Occipital lobe (tissue), 3 donors: ENCODE measurements at places on chromosomes 11 and 22.

DNA sequence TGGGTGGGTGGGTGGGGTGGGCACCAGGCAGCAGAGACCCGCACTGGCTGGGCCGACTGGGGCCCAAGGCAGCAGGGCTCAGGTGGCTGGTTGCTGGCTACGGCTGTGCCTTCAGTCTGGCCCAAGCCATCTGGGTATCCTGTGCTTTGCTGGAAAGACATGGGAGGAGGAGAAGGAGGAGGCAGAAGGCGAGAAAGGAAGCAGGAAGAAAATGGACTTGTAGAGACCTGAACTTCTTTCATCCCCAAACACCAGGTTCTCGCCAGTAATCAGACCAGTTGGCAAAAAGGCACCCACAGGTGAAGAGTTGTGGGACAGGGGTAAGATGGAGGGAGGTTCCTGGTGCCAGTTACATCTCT is 78.8 kb downstream of the IGLL1 start:
- DNase-seq: no peak

- DNase-seq: no peak
These were observed 97.0 kb downstream of the BRD1 start for GRCh38 chr22:49730656-49731055.

DNA sequence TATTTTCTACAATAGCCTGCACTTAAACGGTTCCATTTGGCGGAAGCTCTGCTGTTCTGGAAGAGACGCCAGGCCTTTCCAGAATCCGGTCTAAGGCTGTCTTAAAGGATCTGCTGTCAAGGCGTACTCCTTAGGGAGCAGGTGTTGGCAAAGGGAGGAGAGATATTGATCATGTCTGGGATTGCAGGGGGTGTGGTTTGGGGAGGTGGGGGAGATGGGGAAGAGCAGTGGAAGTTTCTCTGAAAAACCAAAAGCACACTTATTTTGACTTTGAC is 22.5 kb upstream of the WNT11 start:
- DNase-seq: no peak

DNA sequence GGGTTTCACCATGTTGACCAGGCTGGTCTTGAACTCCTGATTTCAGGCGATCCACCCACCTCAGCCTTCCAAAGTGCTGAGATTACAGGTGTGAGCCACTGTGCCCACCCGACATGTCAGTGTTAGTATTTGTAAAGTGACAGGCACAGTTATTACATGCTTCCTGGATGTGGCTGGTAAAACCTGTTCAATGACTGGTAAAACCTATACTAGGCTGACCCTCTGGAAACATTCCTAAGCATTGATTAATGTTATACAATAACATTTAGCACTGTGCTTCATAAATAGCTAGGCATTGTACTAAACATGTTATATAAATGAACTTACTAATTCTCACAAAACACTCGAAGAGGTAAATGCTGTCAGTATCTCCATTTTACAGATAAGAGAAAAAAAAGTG is 20.9 kb upstream of the JHY start:
- DNase-seq: no peak

GRCh38 chr11:15071556-15072255 is 1.7 kb upstream of the CALCB start:
- DNase-seq: no peak

DNA sequence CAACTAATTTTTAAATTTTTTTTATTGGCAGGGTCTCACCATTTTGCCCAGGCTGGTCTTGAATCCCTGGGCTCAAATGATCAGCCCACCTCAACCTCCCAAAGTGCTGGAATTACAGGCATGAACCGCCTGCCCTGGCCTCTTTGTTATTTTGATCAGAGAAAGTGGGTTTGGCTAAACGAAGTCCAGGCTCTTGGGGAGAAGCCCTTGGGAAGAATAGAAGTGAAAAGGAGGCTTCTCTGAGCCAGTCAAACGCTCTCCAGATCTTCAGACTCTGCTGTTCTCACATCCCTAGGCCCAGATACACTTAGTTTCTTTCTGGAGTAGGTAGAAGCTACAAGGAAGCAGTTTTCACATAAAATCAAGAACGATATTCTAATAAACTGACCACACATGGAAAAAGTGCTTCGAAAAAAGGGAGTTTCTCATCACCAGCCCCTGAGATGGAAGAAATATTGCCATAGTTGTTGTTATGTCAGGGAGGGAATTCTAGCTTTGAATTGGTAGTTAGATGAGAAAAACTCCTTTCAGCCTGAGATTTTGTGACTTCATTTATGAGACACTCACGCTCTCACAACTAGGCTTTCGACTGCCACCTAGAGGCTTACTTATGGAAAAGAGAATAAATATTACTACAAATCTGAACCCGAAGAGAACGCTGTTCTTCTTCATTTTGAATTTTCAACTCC is 41.7 kb upstream of the AQP11 start:
- DNase-seq: no peak

DNA sequence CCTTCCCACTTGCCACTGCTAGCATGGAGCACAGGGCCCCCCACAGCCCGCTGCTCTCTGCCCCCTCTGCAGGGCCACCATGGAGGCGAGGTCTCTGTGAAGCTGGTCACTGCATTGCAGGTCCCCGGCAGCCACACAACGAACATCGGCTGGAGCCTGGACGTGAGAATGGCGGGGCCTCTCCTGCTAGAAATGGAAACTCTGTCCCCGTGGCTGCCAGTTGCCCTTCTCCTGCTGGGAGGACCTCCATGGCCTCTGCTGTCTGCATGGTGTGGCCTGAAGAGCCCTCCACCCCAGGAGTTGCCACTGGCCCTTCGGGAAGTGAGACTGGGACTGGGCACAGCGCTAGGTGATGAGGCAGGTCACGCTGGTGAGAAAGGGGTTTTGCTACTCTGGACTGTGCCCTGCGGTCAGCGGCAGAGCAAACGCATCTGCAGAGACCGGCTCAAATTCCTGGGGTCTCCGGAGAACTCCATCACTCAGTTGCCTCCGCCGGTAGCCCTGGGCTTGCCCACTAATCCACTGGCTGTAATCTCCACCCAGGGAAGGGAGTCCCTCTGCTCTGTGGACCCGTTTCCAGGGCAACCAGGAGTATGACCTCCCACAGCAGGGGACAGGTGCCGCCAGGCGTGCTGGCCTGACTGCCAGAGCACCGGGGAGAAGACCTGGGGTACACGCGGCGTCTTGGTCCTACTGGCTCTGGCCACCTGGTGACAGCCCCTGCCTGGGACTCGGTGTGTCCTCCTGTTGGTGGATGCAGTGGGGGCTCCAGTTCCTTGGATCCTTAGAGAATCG is 806.3 kb downstream of the BRD1 start:
- DNase-seq: no peak

GRCh38 chr11:34855754-34856095 is 60.5 kb downstream of the APIP start:
- DNase-seq: no peak

- DNase-seq: no peak
These were observed 59.2 kb upstream of the USP47 start for GRCh38 chr11:11782532-11783110.

GRCh38 chr11:57294225-57295131 is 30.3 kb downstream of the TNKS1BP1 start:
- DNase-seq: no peak

DNA sequence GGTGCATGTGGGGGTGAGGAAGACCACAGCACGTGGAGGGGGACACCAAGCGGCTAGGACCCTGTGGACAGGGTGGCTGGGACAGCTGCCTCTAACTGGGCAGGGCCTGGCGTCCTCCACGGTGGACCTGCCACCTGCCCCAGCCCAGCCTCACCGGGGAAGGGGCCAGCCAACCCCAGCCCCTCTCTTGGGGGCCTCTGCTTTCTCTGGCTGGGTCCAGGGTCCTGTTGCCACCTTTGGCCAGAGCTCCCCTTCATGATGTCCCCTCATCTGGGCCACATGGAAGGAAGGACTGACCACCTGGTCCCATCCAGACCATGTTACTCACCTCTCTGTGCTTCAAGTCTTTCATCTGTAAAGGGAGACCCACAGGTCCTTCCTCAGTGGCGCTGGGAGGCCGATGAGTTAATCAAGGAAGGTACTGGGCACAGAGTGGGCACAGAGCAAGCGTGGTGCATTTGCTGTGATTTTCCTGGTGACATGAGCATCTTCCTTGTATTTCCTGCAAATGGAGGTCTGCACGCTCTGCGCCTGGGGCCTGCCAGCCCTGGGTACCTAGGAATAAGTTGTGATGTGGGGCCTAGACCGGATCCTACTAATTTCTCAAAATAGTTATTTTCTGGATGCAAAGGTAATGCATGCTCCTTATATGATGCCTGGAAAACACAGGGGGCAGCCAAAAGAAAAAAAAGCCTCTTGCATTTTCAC is 538.4 kb downstream of the TBC1D22A start:
- DNase-seq: no peak

- no peak for DNase-seq
These were observed 7.6 kb downstream of the DLG2 start for GRCh38 chr11:85619499-85619898.

GRCh38 chr11:108790501-108791299 is 125.8 kb downstream of the DDX10 start:
- DNase-seq: no peak

GRCh38 chr11:132062541-132062940 is 692.1 kb downstream of the NTM start:
- DNase-seq: no peak

- no peak for DNase-seq
These were observed 727.3 kb downstream of the LRRC4C start for GRCh38 chr11:40732132-40732531.

DNA sequence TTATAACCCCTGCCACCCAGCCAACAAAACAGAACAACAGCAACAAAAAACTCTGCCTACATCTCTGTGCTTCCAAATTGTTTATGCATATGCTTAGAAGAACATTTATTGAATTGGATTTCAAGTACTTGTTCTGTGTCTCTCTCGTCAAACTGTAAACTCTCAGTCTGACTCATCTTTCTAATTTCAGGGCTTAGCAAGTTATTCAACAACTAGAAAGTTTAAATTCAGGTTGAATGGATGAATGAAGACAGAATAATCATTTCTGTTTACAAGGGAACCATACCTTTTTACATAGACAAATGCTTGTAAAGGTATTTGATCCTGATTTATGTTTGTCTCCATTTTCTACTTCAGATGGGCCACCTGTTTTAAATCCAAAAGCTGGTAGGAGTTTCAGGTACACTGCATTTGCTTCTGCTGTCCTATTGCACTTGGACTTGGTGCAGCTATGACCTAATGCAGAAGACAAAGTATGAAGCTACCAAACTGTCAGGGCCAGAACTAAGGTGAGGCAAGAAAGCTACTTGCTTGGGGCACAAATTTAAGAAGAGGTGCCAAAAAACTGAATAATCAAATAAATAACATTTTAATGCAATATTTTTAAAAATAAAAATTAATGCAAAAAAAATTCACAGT is 1.6 kb upstream of the FBXO3 start:
- no peak for DNase-seq

GRCh38 chr11:76317296-76317695 is 63.6 kb downstream of the THAP12 start:
- no peak for DNase-seq

GRCh38 chr11:75135021-75135650 is 15.8 kb upstream of the SLCO2B1 start:
- DNase-seq: no peak

- DNase-seq: no peak
These were observed 166.1 kb upstream of the MTNR1B start for GRCh38 chr11:92803391-92803790.

- no peak for DNase-seq
These were observed 46.8 kb downstream of the BRSK2 start for GRCh38 chr11:1436468-1437039.

DNA sequence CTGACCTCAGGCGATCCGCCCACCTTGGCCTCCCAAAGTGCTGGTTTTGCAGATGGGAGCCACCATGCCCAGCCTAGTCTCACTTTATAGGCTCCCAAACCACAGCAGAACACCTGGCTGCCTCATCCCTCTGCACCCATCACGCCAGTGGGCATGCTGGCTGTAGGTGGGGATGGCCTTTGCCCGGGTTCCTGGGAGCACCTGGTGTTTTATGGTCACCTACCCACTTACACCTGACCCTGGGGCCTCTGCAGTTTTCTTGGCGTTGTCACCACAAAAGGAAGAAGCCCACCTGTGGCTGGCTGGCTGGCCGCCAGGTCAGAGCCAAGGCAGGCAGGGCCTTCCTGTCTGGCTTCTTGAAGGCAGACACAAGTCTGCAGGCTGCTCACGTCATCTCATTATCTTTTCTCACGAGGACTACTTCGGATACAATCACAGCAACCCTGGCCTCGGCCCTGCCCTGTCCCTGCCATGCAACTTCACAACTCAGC is 8.2 kb downstream of the RRP7A start:
- DNase-seq: no peak

DNA sequence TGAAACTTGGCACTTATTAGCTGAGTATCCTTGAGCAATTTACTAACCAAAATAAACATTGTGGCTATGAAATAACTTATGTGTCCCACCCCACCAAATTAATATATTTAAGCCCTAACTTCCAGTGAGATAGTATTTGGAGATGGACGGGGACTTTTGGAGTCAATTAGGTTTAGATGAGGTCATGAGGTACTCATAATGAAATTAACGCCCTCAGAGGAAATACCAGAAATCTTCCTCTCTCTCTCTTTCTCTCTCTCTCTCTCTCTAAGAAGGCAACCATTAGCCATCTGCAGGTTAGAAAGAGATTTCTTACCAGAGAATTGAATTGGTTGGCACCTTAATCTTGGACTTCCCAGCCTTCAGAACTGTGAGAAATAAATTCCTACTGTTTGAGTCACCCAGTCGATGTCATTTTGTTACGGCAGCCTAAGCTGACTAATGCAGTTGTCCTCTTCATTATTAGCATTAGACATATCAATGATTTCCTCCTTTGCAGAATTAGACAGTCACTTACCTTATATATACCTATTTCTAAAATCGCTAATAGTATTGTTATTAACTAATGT is 1284.0 kb downstream of the FAM181B start:
- no peak for DNase-seq

DNA sequence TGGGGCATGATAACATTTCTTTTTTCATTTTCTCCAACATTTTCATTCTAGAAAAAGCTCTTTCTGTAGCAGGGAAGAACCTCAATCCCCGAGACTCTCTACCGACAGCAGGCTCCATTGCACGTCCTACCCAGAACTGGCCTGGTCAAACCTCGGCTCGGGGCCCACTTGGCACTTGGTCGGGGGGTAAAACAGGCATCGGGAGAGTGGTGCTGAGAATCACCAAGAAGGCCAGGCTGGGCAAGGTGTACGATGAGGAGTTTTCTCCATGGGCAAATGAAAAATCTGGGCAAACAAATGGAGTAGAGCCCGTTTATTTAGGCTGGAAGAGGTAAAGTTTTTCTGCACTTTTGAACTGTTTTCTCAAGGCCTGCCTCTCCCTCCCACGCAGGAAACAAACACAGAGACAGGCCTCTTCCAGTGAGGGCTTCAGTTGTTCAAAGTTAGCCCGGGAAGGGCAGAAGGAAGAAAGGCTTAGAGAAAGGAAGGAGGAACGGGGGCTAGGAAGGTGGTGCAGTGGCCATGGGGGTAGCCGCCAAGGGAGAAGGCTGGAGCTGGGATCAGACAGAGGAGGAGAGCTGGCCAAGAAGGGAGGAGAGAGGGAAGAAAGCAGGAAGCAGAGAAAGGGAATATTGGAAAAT is 87.6 kb downstream of the ETS1 start:
- DNase-seq: no peak

GRCh38 chr11:80861193-80861592 is 1420.4 kb upstream of the TENM4 start:
- DNase-seq: no peak

- DNase-seq: no peak
These were observed 18.4 kb downstream of the CUL5 start for GRCh38 chr11:108027057-108027456.
